ENCODE measurements at places on chromosomes 5 and 9.
A peak's percentile ranks its signal among the peaks of the same experiment; 100 is the strongest.

- no peak for DNase-seq
Observed at GRCh38 chr5:59199868-59200267, 617.0 kb downstream of the RAB3C start.

- no peak for DNase-seq
Observed at GRCh38 chr5:154514331-154514730, 36.3 kb upstream of the HAND1 start.

GRCh38 chr5:134184155-134185135, 7.7 kb upstream of the SKP1 start:
- DNase-seq, result peak; percentile 70

- no peak for DNase-seq
Observed at GRCh38 chr5:146799231-146799630, 79.3 kb downstream of the PPP2R2B start.

DNA sequence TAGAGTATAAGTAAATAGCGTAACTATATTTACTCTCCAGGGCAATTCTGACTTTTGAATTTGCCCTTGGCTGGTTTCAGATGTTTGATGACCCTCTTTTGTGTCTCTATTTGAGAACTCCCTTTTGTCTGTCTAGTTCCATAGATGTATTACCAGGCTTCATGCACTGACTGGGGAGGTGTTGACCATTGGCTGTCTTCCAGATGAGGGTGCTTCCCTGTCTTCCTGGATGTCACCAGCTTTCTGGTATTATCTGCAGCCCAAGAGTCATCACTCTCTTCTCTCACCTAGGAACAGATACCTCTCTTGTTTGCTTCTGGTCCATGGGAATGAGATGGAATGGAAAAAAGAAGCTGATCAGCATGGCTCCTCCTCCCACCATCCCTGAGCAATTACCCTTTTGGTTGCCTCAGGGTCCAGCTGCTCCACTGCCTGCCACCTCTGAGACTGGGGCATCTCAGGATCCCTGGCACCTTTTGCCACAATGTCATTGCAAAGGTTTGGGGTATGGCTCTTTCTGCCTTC, 58.7 kb upstream of the TMED7 start:
- no peak for DNase-seq
